D341Med (cell line): ENCODE measurements at places on chromosomes 1 and 21.

DNA sequence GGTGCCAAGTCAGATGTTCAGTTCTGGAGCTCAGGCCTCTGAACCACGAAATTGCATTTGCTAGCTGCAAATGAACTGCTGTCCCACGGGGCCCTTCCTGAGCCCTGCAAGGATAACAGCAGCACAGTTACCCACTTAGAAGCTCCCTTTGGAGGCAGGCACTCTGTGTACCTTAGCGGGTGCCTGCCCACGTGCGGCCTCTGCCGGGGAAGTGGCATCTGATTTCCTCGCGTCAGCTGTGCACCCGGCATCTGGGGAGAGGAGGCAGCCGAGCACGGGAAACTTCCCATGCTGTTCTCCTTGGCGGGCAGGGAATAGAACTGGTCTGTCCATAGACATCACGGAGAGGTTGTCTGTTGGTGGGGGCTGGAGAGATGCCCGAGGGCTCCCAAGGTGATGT lies 148.0 kb upstream of the C1orf174 start:
- DNase-seq = peak; percentile 48

- DNase-seq = no peak
These were observed 58.6 kb upstream of the NTPCR start for GRCh38 chr1:232891656-232892317.

DNA sequence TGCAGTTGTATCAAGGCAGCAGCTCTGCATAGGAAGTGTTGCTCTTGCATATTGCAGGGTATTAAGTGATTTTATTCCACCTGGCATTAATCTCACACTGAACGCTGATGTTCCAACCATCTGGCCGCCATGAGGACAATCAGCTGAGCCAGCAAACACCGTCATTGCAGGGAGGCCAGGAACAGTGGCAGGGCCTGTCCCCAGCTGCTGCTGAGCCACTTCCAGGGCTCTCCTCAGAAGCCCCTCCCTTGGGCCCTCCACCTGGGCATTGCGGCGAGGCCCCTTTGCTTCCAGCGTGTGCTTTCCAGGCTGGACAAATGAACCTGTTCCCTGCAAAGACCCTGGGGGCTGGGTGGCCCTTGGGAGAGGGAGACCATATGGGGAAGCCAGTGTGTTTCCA lies 171.6 kb upstream of the C1orf174 start:
- peak; percentile 70 for DNase-seq

DNA sequence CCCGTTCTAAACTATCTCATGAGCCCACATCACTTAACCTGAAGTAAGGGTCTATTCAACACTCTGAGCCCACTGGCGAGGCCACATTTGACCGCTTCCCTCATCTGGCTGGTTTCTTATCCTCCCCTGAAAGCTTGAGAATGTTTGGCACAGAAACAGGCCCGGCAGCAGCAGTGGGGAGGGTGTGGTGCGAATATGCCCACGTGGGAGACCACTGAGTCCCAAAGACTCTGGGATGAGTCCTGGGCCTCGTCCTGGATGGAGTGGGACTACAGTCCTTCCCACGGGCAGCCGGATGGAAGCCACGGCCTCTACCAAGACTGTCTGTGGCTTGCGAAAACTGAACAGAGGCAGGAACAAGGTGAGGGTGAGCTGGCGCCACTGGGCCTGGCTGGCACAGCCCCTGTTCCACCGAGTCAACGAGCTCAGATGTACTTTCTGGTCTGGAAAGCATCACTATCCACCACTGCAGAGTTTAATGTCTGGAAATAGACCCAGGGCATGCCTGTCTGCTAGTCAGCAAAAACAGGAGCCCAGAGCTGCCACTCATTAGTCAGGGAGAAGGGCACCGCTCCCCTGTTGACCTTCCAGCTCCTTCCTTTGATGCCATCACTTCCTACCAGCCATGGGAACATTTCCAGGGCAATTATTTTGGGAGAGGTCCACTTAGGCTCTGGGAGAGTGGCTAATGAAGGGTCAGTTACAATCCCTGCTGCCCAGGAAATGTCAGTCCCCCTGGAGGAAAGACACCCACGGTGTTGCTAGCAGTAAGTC lies 386.6 kb downstream of the MATN1 start:
- no peak for DNase-seq

- DNase-seq = no peak
These were observed 170.7 kb downstream of the DHRS3 start for GRCh38 chr1:12447307-12447706.

GRCh38 chr1:152459596-152460528 lies 45.8 kb upstream of the CRNN start:
- peak; percentile 60 for DNase-seq

DNA sequence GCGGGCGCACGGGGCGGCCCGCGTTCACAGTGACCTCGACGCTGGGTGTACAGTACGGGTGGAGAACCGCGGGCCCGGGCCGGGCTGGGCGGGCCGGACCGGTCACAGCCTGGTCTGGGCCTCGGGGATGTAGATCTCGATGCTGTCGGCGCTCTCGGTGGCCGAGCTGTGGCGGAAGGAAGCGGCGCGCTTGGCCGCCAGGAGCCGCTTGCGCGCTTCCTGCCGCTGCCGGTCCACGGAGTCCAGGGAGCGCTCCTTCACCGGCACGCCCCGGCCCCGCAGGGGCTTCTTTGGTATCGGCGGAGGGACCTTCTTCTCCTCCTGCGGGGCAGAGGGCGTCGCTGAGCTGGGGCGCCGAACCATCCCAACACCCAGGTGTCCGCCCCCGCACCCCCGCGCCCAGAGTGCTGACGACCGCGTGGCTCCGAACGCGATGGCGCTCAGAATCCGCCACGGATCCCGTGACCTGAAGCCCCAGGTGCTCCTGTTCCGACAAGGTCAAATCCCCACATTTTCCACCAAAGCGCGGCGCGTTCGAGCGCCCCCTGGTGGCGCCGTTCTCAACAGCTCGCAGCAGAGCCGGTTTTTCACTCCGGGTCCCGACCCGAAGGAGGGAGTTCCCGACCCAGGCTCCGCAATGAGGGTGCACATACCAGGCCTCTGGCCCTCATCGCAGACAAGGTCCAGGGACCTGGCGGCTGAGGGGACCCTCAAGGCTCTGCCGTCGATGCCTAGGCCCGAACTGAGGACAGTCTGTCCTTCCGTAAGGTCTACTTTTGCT lies 6.6 kb upstream of the SMIM12 start:
- DNase-seq = peak; percentile 82

DNA sequence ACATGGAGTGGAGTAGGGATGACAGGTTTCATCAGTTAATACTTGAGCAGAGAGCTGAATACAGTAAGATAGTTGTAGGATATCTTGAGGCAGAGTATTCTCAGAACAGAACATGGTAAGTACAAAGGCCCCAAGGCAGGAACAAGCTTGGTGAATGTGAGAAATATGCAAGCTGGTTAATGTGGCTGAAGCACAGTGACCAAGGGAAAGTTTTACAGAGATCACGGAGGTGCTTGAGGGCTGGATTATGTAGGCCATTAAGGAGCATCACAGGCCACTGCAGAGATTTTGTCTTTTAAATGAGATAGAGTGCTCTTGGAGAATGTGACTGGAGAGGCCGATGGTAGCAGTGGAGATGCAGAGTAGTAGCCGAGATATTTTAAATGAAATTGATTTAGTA lies 54.0 kb upstream of the BOLA1 start:
- no peak for DNase-seq

- no peak for DNase-seq
These were observed 483.5 kb upstream of the PKN2 start for GRCh38 chr1:88200545-88200944.

- no peak for DNase-seq
These were observed 7.4 kb downstream of the CFAP74 start for GRCh38 chr1:1996207-1996651.

- no peak for DNase-seq
These were observed 7.7 kb upstream of the TCP10L start for GRCh38 chr21:32592929-32593502.

DNA sequence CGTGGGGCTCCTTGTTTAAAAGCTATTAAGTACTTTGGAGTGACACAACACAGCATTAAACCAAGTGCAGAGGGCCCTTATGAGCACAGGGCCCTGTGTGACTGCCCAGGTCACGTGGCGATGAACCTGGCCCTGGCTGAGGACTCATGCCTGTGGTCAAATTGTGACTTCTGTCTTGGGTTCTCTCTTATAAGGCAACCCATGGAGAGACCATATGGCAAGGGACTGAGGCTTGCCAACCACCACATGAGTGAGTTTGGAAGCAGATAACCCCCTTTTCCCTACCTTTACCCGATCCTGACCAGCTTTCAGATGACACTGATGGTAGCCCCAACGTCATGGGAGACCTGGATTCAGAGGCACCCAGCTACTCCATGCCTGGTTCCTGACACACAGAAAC lies 140.5 kb downstream of the ZBTB18 start:
- no peak for DNase-seq

DNA sequence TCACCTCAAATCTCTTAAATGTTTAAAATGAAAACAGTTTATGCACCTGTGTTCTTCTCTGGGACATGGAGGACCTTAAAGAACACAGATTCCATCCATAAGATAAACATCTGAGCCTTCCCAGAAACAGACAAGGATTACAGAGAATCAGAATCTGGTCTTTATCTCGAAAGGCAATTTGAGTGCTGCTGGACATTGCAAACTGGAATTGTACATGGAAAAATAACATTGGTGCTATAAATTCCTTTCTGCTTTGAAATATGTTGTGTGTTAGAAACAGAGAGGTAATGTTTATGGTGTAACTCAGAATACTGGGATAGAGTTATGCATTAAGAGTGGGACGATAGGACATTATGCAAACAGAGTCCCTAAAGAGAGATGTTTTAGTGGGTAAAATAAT lies 6.6 kb upstream of the DDR2 start:
- no peak for DNase-seq

- DNase-seq = peak; percentile 6
These were observed 11.3 kb downstream of the SPATC1L start for GRCh38 chr21:46172863-46173528.

GRCh38 chr1:106937104-106937503 lies 119.4 kb upstream of the PRMT6 start:
- DNase-seq = no peak

DNA sequence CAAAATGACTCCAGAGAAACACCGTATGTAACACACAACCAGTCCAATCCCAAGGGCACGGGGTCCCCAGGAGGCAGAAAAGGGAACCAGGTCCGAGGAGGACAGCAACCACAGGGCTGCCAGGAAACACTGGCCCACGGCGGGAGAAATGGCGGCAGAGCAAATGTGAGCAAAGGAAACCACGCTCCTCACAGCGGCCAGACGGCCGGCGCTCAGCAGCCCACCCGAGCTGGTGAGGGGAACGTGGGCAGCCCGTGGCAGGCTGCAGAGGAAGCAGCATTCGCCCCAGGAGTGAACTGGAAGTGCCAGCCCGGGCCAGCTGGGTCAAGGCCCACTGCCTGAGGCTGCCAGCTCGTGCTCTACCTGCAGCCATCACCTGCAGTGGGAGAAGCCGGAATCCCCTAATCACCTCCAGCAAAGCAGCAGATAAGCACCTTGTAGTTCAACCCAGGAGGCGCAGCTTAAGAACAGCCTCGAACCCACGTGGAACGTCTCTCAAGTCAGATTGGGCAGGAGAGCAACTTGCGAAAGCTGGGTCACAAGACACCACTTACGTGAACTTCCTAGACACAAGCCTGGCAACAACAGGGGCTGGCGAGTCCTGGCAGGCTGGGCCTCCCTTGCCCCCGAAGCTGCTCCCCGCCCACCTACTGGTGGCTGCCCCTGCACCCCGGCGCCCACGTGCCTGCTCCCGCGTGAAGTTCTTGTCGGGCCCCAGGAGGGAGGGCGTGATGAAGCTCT lies 6.7 kb downstream of the SLC19A1 start:
- no peak for DNase-seq

DNA sequence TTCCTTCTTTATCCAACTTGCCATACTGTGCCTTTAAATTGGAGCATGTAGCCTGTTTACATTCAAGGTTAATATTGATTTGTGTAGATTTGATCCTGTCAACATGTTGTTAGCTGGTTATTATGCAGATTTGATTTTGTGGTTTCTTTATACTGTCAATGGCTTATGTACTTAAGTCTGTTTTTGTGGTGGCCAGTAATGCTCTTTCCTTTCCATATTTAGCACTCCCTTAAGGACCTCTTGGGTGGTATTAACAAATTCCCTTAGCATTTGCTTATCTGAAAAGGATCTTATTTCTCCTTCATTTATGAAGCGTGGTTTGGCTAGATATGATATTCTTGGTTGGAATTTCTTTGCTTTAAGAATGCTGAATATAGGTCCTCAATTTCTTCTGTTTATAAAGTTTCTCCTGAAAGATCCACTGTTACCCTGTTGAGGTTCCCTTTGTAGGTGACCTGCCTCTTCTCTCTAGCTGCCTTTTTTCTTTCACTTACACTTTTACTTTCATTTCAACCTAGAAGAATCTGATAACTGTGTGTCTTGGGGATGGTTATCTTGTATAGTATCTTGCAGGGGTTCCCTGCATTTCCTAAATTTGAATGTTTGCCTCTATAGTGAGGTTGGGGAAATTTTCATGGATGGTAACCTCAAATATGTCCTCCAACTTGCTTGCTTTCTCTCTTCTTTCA lies 86.9 kb upstream of the NEGR1 start:
- DNase-seq = no peak

DNA sequence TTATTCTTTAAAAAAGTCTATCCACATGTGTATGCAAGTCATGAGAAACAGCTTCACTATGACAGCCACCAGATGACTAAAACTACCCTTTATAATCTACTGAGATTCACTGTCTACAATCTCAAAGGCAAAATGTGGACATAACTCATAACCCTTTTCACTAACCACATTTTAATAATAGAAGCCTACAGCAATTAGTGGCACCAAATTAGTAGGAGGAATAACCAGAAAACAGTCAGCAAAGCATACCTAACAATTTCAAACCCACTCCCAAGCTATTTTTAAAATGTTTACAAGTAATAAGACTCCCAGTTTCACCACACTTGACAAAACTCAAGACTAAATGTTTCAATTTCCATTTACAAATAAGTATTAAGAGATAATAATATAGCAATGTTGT lies 442.9 kb downstream of the PTPRC start:
- DNase-seq = no peak

DNA sequence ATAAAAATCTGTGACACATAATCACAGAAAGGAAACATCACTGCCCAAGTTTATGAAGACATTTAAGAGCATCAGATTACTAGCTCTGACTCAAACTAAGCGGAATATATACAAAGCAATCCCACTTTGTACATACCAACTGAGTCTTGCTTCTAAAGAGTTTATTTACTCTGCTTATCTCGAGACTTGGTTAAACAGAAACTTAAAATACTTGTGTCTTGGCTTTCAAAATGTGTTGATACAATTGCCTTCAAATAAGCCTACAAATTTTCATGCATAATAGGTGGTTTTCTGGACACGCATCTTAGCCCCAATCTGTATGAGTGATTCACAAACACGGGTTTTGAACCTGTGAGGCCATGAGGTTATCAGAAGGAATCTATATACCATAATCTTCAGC lies 21.0 kb downstream of the CD160 start:
- no peak for DNase-seq
